GM19239 (cell line): ENCODE measurements at places on chromosomes 2 and 18.

- no peak for DNase-seq
Measured at GRCh38 chr18:68662754-68663153, 52.2 kb downstream of the TMX3 start.

DNA sequence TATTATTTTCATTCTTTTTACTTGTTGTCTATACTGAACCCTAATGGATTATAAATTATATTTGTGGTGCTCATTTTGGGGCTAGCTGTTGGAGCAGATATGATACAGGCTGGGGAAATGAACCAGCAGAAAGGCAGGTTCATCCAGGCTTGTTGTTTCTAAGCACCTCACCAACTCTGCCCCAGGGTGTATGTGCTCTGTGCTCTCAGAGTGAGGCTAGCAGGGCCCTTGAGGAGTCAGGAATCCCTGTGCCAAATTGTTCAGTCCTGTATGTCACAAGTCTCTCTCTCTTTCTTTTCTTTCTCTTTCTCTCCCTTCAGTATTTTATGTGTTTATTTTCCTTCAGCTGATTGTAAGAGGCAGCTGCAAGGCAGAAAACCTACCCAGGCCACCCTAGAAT is 181.1 kb upstream of the DPP10 start:
- DNase-seq, result no peak

DNA sequence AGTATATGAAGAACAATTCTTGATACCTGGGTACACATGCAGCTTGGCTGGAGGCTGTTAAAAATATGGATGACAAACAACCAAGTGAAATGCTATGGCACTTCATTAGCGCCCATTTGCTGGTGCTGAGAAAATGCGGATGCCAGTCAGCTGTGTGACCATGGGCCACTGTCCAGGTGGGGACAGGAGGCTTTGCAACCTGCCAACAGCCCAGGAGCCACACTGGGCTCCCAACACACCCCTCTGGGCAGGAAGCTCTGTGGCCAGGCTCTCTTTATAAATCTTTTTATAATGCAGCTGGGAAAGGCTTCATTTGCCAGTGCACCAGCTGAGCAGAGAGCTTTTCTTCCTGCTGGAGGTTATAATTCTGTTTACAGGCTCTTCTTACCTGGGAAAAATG is 19.9 kb downstream of the RNF144A start:
- DNase-seq, result no peak

GRCh38 chr2:74155830-74156229 is 8.1 kb upstream of the BOLA3 start:
- no peak for DNase-seq

- no peak for DNase-seq
Measured at GRCh38 chr2:234031207-234031606, 19.3 kb upstream of the SPP2 start.

DNA sequence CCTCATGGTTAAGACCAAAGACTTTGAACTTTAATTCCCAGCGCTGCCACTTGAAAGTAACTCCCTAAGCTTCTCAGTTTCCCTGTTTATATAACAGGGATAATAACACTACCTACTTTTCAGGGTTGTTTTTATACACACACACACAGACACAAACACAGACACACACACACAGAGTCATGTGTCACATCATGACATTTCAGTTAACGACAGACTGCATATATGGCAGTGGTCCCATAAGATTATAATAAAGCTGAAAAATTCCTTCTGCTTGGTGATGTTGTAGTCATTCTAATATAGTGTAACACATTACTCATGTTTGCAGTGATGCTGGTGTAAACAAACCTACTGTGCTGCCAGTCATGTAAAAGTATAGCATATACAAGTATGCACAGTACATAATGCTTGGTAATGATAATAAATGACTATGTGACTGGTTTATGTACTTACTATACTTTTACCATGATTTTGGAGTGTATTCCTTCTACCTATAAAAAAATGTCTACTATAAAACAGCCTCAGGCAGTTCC is 89.2 kb upstream of the ITGA4 start:
- DNase-seq, result no peak

- no peak for DNase-seq
Measured at GRCh38 chr2:6605836-6606505, 259.7 kb downstream of the CMPK2 start.

DNA sequence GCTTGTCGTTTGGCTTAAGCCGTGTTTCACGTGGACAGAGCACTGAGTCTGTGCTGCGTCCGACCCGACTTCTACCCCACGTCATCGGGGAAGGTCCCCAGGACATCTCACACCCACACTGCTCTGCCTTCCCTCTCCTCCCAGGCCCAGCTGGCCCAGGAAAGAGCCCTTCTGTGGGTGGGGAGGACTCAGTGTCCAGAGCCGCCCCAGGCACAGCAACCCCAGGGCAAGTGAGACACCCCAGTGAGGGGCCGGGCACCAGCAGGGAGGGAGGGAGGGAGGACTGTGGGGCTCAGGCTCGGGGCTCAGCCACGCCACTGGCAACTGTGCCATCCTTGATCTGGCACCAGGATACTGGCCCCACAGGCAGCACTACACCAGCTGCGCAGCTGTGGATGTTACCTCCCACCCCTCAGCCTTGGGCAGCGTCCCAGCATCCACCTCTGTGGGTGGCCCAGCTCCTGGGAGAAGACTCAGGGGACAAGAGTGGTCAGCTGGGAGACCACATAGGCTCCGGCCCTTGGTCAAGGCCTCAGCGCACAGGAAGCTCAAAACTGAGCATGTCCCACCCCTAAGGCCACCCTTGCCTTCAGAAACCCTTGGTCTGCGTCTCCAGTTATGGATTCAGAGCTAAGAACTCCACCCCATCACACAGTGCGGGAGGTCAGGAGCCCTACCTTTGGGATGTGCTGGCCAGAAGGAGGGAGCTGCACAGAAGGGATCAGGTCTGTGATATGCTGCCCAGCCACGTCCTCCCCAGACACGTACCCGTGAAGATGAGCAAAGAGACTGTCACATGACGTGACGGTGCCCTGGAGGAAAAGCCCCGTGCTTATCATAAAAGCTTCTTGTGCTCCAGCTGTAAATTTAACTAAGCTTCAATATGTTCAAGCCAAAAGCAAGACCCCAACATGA is 11.7 kb downstream of the PASK start:
- DNase-seq, result no peak

- no peak for DNase-seq
Measured at GRCh38 chr2:63614983-63615945, 26.5 kb downstream of the MDH1 start.

DNA sequence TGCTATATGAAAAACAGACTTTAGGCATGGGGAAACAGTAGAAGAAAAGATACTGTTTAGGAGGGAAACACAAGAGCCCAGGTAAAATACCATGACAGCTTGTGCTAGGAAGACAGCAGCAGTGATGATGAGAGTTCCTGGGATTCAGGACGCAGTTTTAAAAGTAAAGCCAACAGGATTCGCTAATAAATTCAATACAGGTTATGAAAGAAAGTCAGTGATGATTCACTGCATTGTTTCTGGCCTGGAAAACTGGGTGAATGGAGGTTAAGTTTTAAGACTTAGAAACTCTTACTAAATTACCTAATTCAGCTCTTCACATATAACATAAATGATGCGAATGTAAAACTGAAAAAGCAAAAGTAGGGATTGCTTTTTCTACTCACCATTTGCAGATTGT is 27.9 kb upstream of the RNU4ATAC start:
- no peak for DNase-seq

DNA sequence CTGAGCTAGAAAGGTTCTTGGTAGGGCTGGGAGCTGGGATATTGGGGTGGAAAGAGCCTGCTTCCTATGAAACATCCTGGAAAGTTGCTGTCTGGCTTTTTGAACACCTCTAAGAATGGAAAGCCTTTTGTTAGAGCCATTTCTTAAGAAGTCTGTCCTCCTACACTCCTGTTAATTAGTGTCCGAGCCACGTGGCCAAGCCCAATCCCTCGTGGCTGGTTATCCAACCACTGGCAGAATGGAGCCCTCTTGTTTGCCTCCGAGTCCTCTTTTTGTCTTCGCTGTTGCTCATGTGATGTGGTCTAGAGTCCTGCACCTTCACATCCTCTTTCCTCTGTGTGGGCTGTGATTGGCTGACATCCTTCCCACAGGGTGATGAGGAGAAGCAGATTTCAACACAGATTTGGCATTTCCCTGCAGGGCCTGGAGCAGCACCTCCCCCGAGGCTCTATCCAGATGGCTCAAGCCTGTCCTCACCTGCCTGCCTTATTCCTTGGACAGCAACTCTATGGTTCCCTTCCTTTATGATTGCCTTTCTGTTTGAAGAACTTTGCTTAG is 8.2 kb upstream of the TOGARAM2 start:
- DNase-seq, result no peak

DNA sequence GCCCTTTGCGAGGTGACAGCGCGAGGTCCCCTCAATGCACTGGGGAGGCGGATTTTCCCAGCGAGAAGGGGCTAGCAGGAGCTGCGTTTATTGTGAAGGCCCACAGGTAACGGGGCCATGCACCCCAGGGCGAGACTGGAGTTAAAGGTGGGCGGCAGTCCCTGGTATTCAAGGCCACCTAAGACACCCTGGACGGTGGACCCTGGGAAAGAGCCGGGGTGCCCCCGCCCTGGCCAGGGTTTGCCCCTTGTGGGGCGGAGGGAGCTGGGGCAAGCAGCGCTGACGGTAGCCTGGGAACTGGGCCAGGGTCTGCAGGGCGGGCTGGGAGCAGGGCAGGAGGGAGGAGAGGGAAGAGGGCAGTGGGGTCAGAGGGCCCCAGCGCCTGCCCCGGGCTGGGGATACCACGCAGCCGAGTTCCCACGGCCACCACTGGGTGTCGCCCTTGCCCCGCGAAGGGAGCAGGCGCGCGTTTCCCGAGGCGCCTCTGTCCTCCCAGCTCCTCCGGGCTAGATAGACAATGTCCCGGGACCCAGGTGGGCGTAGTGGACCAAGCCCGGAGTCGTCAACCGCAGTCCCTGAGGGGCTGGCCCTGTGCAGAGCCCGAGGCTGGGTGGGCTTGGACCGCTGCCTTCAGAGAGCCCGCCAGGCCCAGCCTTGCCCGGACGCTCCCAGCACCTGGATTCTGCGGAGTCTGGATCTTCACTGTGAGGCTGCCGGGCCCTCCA is 80.2 kb downstream of the SMAD4 start:
- DNase-seq, result peak; percentile 83

- DNase-seq, result no peak
Measured at GRCh38 chr2:100242476-100242875, 79.8 kb downstream of the LONRF2 start.

DNA sequence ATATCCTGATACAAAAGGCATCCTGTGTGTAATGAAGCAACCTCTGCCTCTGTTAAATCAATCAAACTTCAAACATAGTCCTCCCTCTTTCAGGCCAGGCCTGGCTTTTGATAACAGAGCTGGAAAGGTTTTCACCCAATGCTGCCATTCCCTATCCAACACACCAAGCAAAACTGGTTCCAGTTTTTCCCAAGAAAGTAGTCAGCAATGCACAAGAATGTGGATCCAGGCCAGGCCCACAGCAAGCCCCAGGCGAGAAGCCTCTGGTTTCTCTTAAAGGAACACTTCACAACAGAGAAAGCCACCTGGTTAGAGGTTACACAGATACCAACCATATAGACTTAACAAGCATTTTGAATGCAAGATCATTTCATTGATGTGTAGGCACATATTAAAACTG is 49.2 kb upstream of the CCDC150 start:
- no peak for DNase-seq

DNA sequence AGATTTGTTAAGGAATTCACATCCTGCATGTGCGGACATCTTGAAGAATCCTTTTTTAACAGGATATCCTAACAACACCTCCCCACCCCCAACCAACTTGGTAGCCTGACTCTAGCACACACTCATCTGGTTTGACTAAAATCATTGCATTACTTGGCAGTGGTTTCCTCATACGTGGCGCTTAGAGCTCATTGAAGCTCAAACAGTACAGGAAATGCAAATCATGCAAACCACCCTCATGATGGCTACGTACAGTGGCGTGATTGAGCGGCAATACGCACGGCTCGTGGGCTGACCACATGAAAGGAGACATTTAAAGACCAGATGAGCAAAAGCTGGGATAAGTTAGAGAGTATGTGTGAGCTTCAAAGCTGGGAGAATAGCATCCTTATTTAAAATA is 336.2 kb downstream of the ZEB2 start:
- peak; percentile 17 for DNase-seq

- no peak for DNase-seq
Measured at GRCh38 chr18:27778925-27779324, 398.0 kb downstream of the CDH2 start.

GRCh38 chr18:10349561-10349960 is 104.9 kb upstream of the APCDD1 start:
- no peak for DNase-seq

GRCh38 chr18:73201940-73202339 is 334.2 kb upstream of the NETO1 start:
- DNase-seq, result no peak

GRCh38 chr18:7757175-7757574 is 190.1 kb downstream of the PTPRM start:
- no peak for DNase-seq

- no peak for DNase-seq
Measured at GRCh38 chr18:57497372-57498294, 62.5 kb downstream of the ONECUT2 start.

- DNase-seq, result no peak
Measured at GRCh38 chr2:101467306-101467705, 7.6 kb downstream of the RFX8 start.

GRCh38 chr2:22481486-22482259 is 903.3 kb upstream of the KLHL29 start:
- DNase-seq, result no peak

GRCh38 chr2:231339316-231339715 is 56.2 kb upstream of the B3GNT7 start:
- DNase-seq, result no peak

DNA sequence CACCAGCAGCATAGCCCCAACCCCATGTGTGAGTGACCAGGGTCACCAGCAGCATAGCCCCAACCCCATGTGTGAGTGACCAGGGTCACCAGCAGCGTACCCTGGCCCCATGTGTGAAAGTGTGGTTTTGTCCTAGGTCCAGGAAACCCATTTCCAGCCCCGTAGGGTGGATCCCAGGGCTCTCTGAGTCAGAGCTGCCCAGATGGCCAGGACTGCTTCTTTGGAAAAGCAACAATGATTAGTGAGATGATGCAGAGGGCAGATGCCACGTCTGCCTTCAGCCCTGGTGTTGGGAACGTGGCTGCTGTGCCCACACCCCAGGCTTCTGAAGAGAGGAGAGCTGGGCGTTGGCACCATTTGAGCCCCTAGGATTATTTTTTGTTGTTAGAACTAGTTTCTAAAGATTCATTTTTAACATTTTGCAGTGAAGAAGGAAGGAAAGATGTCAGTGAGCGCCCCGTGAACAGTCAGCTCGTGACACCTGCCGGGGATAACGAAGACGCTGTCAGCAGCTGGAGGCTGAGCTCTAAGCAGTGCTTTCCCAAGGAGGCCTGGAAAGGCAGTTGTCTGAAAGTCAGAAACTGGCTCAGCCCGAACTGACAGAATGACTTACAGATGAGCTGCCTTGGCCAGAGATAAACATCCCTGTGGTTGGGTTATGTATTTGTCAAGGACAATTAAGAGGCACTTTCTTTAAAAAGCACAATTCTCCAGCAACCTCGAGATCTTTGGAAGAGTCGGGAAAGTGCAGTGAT is 32.1 kb upstream of the KCNG2 start:
- DNase-seq, result no peak
